ENCODE measurements at places on chromosomes 11 and 22. TPM values are rescaled to one million over a fixed set of nuclear protein-coding genes. Genes with fewer than 3 reads are reported as not detected.

Gene NELL1
- total RNA-seq: not detected

Gene PLAAT2
- 4.2 TPM for total RNA-seq

Gene CCDC117
- total RNA-seq: 19.7 TPM

DNA sequence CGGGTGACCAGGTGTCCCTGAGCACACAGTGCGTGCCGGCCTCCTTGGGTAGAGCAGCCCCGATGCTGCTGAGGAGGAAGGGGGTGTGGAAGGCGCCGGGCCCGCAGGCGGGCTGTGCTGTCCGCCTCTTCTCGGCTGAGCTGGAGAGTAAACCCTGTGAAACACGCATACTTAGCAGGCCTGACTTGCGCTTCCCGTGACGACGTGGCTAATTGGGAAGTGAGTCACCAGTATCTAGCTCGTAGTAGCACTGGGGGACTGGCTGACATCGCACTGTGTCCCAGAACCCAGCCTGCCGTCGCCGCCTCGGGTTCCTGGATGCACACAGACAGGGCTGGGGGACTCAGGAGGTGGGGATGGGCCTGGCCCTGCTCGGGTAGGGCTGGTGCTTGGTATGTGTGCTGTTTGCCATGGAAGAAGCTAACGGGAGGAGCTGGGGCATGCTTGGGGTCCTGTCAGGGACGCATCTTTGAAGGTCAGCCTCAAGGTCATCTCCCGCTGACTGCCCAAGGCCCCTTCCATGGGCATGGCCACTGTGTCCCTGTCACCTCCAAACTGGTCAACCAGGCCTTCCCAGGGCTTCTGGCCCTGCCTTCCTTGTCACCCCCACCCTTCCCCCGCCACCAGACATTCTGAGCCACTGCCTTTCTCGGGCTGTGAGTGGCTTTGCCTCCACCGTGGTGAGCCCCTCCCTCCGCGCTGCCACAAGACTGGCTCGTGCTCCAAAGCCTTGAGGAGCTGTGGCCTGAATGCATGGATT lies 1327.0 kb downstream of the BRD1 start:
- no peak for DNase-seq

DNA sequence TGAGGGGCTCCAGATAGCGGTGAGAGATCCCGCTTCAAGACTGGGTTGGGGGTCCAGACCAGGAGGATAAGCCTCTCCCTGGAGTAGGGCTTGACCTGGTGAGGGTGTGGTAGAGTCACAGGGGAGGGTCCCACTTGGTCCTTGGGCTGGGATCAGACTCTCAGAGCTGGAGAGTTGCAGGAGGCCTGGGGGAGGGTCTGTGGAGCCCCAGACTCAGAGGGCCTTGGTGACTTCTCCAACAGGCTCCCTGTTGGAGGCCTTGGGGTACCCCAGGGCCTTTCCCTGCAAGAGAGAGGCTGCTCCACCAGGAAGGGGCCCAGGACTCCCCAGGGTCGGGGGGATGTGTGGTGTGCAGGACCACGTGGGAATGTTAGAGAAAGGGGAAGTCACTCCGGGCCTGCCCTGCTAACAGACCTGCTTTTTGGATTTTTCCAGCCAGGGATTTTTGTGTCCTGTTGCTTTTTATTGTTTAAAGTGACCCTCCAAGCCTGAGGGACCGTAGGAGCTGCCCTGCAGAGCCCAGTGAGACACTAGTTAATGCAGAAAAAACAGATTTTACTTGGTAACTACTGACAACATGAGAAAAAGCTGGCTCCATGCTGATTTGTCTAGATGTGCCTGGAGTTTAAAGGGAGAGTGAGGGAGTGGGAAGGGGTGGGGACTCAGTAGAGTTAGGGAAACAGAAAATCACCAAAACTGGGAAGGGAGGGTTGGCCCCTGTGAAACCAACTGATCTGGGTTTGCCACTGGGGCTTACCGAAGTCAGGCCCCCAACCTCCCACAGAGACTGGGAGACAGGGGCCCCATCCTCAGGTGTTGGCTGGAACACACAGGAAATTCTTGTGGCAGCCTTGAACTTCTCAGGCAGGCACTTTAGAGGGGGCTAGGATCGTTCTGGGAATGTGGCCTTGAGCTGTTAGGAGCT lies 801 bp upstream of the TXNRD2 start:
- peak; percentile 69 for DNase-seq

DNA sequence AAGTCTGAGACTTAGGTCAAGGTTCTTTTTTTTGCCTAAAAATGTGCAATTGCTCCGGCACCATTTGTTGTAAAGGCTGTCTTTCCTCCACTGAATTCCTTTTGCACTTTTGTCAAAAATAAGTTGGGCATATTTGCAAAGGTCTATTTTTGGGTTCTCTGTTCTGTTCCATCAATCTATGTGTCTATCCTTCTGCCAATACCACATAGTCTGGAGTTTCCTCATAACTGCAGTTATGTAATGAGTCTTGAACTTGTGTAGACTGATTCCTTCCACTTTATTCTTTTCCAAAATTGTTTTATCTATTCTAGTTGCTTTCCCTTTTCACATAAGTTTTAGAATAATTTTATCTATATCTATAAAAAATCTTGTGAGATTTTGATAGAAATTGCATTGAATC lies 6.7 kb downstream of the KCNJ5 start:
- no peak for DNase-seq

DNA sequence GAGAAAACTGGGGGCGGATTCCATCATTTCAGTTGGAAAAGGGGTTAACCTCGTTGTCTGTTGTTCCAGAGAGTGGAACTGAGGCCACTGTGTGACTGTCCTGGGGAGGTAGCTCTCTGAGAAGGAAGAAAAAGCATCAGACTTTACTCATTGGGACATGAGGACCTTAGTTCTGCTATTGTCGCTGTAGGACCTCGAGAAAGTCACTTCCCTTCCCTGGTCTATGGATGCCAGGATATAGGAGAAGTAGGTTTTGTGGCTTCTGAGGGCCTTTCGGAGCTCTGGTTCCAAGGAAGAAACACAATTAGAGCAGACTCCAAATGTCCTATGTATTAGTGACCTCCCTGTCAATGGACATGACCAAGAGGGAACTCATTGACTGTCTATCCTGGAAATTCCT lies 6.2 kb downstream of the MYO18B start:
- no peak for DNase-seq

Gene PDHX
- 40.8 TPM for total RNA-seq

DNA sequence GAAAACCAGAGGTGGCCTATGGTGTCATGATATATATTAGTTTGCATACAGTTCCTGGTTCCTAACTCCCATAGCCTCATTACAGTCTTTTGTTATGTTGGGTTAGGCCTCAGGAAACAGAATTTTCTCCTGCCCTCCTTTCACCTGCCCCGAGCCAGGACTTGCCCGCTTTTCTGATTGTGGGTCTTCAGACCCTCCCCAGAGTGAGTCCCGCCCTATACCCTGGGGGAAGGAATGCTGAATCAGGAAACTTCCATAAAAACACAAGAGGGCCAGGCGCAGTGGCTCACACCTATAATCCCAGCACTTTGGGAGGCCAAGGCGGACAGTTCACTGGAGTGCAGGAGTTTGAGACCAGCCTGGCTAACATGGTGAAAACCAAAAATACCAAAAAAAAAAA lies 70.9 kb downstream of the SLC35F2 start:
- DNase-seq: no peak

- DNase-seq: no peak
Measured at GRCh38 chr11:99015634-99016454, 4.9 kb upstream of the CNTN5 start.

Gene LRRN4CL
- 2.0 TPM for total RNA-seq

DNA sequence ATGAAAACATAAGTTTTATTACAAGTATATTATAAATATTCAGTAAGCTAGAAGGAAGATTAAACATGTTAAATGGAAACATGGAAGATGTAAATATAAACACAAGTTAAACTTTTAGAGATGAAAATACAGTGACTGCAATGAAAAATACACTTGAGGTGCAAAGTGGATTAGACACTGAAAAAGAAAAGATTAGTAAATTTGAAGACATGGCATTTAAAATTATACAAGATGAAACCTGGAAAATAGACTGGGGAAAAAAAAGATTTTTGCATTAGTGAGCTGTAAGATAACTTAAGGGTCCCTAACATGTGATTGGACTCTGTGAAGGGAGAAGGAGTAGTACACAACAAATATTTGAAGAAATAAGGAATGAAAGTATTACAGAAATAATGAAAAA lies 33.3 kb downstream of the ELP4 start:
- no peak for DNase-seq

DNA sequence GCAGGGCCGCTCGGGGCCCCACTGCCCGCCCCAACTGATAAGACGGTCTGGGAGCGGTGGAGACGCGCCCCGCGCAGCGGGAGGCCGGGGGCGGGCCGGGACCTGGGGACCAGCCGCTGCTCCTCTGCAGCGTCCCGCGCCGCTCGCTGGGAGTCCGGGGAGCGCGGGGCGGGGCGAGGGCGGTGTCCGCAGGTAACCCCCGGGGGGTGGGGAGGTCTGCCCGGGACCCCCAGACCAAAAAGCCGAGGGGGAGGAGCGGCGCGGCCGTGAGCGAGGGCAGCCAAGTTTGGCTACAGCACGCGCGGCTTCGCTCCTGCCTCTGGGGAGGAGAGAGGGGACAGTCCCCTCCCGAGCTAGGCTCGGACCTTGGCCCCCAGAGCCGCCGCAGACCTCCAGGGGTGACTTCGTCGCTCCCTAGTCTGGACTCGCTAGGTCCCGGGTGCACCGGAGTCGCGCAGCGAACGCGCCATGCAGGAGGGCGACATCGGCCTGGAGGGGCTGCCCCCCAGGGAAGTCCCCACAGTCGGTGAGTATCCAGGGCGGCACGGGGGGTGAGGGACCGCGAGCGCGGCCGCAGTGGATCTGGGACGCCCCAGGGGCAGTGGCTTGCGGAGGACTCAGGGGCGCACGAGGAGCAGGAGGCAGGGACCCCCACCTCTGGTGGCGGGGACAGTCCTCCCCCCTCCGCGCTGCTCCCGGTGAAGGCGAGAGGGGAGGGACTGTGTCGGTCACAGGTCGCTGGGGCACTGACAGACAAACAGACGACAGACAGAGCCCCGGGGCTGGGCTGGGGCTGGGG lies 92.3 kb upstream of the ANO1 start:
- peak; percentile 61 for DNase-seq

DNA sequence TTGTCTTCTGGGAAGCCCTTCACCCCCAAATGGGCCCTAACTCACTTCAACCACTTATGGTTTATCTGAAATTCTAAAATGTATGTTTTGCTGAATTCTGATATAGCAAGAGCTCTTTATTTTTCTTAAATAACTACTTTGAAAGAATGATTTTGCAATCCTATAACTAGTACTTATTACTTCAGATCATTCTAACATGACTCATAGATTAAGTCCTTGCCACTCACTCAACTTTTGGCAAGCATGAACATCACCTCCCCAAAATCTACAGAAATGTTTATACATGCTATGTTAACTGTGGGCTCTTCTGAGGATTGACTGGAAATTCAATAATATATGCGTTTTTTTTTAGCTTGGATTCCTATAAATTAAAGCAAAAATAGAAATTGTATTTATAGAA lies 367.4 kb upstream of the FAT3 start:
- DNase-seq: no peak

Gene LGR4
- total RNA-seq: 7.5 TPM

Gene NXPE1
- total RNA-seq: not detected

DNA sequence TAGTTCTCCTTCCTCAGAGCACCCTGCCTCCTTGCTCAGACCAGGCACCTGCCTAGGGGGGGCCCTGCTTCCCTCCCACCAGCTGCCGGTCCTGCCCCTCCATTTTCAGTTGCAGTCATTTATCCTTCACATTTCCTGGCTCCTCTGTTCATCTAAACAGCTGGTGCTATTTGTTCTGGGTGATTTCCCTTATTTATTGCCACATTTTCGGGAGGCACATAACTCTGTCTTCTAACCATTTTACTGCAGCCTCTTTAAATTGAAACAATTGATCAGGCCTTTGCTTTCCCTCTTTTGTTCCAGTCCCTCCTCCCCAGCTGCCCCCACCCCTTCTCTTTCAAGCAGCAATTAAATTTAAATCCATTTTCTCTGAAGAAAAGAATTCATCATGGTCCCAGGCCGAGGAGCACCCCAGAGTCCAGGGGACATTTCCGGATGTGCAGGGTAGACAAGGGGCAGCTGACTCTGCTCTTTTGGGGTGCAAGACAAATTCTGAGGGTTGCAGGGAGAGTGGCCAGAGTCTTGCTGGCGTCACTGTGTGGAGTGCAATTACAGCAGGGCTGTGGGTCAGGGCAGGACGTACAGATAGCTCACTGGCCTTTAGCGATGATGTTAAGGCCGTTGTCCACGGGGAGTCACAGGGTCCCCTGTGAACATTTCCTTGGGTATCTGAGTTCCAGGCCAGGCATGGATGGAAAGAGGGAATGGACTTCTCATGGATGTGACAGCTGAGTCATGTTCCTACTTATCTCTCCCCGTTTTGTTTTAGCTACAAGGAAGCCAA lies 476.4 kb downstream of the TBC1D22A start:
- DNase-seq: no peak

DNA sequence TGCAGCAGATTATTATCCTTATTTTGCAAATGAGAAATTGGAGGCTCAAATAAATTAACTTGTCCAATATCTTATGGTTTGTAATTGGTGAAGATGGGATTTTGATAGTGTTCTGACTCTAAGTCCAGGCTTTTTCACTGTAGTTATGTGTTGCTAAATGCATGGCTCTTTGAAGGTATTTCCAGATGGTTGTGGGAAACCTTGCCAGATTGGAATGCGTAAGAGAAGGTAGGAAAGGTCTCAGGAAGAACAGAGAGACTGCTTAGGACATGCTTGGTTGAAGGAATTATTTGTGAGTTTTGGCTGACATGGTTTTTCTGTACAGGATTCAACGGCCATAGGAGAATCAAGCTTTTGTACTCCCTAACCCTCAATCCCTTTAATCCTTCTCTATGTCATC lies 108.6 kb downstream of the STIM1 start:
- DNase-seq: no peak

Gene GSTP1
- total RNA-seq: 751 TPM

DNA sequence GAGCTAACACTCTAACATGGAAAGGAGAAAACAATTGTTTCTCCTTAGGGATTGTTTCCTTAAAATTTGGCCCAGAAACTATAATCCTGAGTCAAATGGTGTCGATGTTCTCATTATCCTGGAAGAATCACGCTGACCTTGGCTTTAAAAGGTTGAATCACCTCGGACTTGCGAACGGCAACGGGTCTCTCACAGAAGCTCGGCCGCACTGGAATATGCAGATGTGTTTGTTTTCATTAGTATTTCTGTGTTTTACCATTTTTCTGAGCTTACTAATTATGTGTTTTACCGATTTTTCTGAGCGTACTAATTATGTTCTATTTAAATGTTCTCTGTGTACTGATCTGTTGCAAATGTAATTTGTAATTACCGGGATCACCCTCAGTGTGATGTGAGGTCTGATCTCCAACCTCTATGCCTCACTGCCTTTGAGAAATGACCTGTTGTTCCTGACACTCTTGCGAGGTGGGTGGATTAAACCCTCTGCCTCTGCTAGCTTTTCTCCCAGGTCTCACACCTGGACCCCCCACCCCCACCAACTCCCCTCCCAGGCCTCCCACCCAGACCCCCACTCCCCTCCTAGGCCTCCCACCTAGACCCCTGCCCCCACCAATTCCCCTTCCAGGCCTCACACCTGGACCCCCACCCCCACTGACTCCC lies 38.3 kb upstream of the BRSK2 start:
- DNase-seq: peak; percentile 4

GRCh38 chr11:121337078-121337477 lies 44.5 kb downstream of the SC5D start:
- no peak for DNase-seq

Gene BTBD10
- 21.9 TPM for total RNA-seq

- peak; percentile 81 for DNase-seq
Measured at GRCh38 chr22:32880893-32881596, 79.5 kb downstream of the TIMP3 start.

GRCh38 chr11:2074266-2074825 lies 64.8 kb downstream of the IGF2 start:
- no peak for DNase-seq

Gene OR2AG2
- 0.14 TPM for total RNA-seq
